ENCODE measurements at places on chromosomes 4 and X. TPM values are rescaled to one million over a fixed set of nuclear protein-coding genes. Genes with fewer than 3 reads are reported as not detected.

- no peak for DNase-seq
Observed at GRCh38 chrX:65034292-65034667, 58.0 kb upstream of the ZC4H2 start.

DNA sequence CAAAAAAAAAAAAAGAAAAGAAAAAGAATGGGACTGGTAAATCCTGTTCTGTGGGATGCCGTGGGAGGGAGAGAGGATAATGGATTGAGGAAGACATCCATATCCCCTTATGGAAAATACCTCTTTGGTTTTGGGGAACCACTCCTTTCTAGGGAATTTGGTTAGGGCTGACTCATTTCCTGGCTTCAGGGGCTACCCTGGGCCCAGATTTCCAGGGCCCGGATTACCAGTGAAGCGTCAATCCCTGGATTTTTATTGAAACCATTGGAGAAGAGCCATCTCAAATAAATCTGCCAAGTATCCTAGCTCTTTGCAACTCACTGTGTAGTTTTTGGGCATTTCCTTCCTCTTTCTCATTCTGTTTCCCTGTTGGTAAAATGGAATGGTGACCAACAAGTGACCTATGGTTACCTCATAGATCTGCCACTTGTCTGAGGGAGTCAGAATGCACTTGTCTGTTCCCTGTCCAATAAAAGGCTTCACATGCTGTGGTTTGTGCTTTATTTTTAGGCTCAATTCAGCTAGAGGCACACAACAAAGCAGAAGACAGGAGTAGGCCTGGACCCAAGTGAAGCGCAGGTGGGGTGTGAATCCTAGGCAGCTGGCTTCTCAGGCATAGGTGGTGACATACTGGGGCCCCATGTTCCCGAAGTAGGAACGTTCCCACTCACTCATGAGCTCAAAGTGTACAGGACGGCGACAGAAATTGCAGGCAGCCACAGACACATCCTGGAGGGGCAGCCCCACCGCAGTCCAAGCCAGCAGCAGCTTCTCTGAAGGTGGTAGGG lies 8.6 kb downstream of the APEX2 start:
- no peak for DNase-seq

GRCh38 chrX:3271834-3272186 lies 74.6 kb downstream of the MXRA5 start:
- DNase-seq = peak; percentile 96

GRCh38 chr4:152691761-152692160 lies 12.0 kb upstream of the TMEM154 start:
- DNase-seq = no peak

- no peak for DNase-seq
Observed at GRCh38 chr4:158032733-158033415, 140.0 kb downstream of the GASK1B start.

DNA sequence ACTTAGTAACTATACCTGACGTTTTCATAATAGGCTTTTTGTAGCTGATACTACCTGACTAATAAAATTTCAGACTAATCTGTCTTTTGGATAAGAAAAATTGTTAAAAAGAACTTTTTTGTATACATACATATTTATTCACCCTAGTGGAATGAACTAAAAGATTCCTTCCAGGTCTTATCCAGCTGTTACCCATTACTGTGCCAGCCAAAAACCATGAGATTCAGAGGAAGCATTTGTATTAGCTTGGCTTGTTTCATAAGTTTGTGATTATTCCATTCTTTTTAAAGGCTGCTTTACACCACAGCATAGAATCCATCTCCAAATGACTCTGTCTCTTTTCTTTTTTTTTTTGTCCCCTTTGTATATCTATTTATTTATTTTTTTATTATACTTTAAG lies 149.4 kb downstream of the FAT4 start:
- DNase-seq = no peak

GRCh38 chrX:15233416-15234015 lies 36.4 kb downstream of the ASB9 start:
- DNase-seq = no peak

- peak; percentile 55 for DNase-seq
Observed at GRCh38 chr4:151801547-151802516, 41.0 kb upstream of the GATB start.

- DNase-seq = no peak
Observed at GRCh38 chr4:10983268-10983667, 298.7 kb upstream of the CLNK start.

DNA sequence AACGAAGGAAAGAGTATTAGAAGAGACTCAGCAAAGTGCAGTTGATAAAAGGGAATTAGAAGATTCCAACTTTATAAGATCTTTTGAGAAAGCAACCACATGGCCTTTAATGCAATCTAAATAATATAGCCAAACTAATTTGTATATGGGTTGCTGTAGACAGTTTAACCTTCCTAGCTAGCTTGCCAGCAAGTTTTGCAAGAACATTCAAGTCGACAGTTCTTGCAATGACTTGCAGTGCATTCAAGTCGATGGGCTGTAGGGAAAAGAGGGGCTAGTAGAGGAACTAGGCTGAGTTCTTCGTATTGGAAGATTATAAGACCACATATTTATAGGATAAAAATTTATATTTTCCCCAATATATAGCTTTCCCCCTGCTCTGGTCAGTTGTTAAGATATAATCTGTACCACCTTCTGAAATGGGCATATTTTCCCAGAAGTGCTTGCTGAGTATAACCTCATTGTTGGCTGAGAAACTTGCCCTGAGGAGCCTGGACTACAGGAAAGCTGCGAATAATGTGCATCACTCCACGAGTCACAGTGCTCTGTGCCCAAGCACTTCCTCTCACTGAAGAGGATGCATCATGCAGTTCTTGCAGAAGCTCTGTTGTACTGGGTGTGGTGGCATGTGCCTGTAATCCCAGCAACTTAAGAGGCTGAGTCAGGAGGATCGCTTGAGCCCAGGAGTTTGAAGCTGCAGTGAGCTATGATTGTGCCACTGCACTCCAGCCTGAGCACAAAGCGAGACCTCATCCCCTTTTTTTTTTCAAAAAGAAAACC lies 56.7 kb downstream of the DOCK11 start:
- peak; percentile 82 for DNase-seq

GRCh38 chr4:76201276-76201675 lies 12.3 kb downstream of the SCARB2 start:
- DNase-seq = no peak

DNA sequence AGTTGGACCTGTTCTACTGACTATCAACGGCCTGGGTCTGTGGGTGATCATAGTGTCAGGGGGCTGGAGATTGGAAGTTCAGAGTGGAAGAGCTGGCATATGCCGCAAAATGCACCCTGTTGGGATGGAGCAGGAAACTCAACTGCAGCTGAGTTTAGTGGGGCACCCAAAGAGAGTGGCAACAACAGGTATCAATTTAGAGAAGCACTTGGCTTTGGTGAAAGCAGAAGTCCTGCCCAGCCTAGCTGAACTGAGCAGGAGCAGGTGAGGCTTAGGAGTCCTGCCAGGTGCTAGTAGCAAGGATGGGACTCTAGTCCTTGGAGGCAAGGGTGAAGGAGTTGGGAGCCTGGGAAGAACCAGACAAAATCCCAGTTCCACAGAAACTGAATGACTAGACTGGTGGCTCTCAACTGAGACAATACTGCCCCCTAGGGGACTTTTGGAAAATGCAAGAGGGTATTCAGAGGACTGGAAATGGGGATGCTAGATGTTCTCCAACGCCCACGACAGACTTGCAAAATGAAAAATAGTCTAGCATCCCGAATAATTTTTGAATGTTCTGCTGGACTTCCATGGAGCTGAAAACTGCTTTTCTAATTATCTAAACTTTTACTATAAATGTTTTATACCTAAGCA lies 49.4 kb downstream of the RTL9 start:
- no peak for DNase-seq

GRCh38 chr4:77174426-77174825 lies 17.4 kb downstream of the CCNG2 start:
- no peak for DNase-seq

GRCh38 chr4:1531683-1532548 lies 125.7 kb upstream of the NKX1-1 start:
- no peak for DNase-seq

- DNase-seq = no peak
Observed at GRCh38 chr4:14182148-14182547, 554.6 kb upstream of the BOD1L1 start.

DNA sequence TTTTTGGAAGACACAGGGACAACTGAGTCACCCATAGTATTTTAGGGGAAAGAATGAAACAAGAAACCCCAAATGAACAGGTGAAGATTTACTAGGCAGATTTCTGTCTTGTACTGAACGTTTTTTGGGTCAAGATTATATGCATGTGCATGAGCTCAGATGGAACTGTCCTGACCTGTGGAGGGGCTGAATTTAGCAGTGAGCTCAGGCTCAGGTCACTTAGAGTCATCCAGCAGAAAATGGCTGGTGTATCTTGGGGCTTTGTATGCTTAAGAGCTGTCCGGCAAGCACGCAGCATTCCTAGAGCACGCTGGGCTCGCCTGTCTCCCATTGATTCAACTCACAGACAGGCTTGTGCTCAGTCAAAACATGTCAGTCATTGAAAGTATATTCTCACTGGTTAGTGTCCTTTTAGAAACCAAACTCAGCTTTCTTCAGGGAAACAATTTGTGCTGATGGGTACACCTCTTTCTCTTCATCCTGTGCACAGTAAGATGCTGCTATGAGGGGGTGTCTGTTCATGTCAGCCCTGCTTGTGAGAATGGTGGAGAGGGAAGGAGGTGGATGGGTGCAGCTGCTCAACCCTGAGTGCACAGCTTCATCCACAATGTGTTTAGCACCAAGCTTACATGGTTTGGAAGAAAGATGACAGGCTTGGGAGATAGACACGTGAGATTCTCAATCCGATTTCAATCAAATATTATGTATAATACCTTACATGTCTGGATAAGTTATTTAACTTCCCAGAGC lies 47.5 kb upstream of the PDLIM3 start:
- DNase-seq = no peak

GRCh38 chrX:77953708-77954107 lies 15.7 kb downstream of the PGAM4 start:
- DNase-seq = peak; percentile 53

DNA sequence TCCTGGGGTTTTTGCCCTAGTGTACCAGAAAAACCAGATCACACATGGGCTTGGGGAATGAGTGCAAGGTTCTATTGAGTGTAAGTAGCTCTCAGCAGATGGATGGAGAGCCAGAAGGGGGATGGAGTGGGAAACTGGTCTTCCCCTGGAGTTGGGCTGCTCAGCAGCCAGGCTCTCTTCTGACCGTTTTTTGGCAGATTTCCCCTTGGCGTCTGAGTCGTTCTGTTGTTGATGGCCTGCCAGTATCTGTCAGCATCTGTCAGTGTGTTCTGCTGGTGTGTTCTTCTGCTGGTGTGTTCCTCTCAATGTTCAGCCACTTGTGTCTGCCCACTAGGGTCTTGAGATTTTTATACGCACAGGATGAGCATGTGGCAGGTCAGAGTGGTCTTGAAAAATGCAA lies 633.9 kb upstream of the CPEB2 start:
- DNase-seq = no peak

DNA sequence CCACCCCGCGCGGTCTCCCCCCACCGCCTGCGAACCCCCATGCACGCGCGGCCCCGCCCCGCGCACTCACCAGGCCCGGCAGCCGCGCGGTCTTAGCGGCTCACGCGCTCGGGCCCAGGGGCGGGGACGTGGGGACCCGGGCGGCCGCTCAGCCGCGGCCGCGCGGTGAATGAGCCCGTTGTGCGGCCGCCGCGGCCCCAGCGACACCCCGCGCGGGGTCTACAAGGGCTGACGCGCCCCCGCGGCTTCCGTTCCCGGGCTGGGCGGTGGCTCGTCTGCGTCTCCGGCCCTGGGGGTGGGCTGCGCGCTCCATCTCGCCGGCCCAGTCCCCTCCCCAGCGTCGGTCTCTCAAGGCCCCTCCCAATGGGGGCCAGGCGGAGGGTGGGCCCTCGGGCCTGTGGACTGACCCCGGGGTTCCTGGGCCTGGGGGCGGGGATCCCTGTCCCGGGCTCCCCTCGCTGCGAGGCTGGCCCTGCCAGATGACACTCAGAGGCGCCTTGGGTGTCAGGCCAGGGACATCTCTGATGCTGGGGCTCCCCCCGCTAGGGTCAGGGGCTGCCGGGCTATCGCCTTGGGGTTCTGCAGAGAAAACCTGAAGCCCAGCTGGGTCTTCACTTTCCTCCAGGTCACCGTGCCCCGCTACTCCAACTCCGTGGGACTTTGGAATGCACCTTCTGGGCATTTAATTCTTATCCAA lies 4.3 kb upstream of the SLC26A1 start:
- no peak for DNase-seq

- peak; percentile 76 for DNase-seq
Observed at GRCh38 chr4:88900432-88900831, 156.6 kb downstream of the FAM13A start.

DNA sequence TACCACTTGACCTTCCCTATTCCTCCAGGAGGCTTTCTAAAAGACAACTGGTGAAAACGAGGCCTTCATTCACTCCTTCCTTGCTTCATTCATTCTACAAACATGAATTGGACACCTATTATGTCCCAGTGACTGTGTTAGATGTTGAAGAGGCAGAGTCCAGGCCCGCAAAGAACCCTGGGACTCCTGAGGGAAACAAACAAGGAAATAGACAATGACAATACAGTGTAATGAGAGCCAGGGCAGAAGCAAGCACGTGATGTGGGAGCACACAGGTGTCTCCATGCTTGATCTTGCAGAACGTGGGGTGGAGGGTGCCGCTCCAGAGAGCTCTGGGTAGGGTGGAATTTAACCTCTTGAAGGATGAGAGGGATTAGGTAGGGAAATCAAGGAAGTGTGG lies 137.6 kb upstream of the KLF3 start:
- DNase-seq = no peak

GRCh38 chr4:1370321-1371124 lies 23.5 kb downstream of the UVSSA start:
- no peak for DNase-seq

The SAGE1 gene
- total RNA-seq = not detected

The CT45A10 gene
- not detected for total RNA-seq

The P2RY8 gene
- total RNA-seq = not detected

The ABCD1 gene
- 12.7 TPM for total RNA-seq

The HGFAC gene
- total RNA-seq = under 0.01 TPM

The CCSER1 gene
- total RNA-seq = under 0.01 TPM

The DLG3 gene
- total RNA-seq = 24.6 TPM

The RAB39B gene
- 3.0 TPM for total RNA-seq

The F9 gene
- total RNA-seq = not detected

The THOC2 gene
- 62.9 TPM for total RNA-seq

The ARMCX4 gene
- total RNA-seq = 3.6 TPM

The HPSE gene
- total RNA-seq = 0.17 TPM

The CSN1S1 gene
- total RNA-seq = not detected

The RIBC1 gene
- total RNA-seq = 0.77 TPM

The VSIG4 gene
- not detected for total RNA-seq

The PLP1 gene
- not detected for total RNA-seq

The ERVMER34-1 gene
- under 0.01 TPM for total RNA-seq

The XG gene
- 1.3 TPM for total RNA-seq
